ENCODE measurements at places on chromosomes 3 and 15.

DNA sequence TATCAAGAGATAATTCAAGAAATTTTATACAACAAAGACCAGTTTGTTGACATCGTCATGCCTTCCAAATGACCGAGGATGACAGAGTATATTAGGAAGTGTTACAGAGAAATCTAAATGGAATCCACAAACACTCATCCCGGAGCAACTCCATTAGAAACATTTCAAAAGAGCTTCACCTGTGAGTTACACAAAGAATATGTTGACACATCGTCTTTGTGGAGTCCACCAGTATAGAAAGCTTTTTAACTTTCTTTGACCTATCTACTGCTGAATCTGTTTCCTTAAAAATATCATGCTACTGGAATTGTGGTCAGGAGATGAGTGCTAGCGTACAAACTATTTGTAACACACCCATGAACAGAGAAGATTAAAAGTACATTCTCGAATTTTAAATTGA lies 130.4 kb downstream of the SUCLG2 start:
- DNase-seq = no peak

DNA sequence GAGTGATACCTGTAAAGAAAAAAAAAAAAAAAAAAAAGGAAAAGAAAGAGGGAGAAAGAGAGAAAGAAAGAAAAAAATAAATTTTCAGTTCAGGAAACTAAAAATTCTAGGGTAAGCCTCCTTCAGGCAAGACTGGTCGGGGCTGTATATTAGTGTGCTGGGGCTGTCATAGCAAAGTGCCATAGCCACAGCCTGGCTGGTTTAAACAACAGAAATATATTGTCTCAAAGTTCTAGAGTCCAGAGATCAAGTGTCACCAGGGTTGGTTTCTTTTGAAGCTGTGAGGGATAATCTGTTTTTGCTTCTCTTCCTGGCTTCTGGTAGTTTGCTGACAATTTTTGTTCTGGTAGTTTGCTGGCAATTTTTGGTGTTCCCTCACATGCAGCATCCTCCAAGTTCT lies 48.4 kb upstream of the SLC25A26 start:
- DNase-seq = no peak

- DNase-seq = no peak
Measured at GRCh38 chr15:75578173-75578947, 755 bp downstream of the PTPN9 start.

GRCh38 chr15:77380033-77380432 lies 39.9 kb downstream of the PEAK1 start:
- DNase-seq = no peak

- no peak for DNase-seq
Measured at GRCh38 chr15:40242213-40242599, 3.3 kb downstream of the PAK6 start.

GRCh38 chr3:9455596-9456131 lies 58.2 kb downstream of the SETD5 start:
- DNase-seq = no peak

GRCh38 chr3:148856384-148856783 lies 8.7 kb upstream of the CPA3 start:
- DNase-seq = no peak

GRCh38 chr3:58116985-58117384 lies 93.8 kb downstream of the DNASE1L3 start:
- DNase-seq = no peak

DNA sequence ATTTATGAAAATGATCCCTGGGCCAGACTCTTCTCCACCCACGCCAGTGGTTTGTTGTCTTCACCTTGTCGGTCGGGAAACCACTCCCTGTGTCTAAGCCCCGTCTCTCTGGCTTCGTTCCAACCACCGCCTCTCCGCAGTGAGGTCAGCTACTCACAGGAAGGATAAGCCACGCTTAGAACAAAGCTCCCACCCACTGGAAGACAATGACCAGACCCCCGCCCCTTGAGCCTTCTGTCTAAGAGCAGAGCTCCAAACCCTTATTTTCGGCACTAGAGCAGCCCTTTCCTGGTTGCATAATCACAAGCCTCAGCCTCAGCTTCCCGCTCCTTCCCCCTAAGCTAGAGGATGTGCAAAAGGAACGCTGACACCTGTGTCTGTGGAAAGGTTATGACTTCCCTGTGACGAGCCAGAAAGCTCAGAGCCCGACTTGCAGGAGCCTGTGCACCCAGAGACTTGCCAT lies 114.9 kb upstream of the MEF2A start:
- DNase-seq = peak; percentile 54

DNA sequence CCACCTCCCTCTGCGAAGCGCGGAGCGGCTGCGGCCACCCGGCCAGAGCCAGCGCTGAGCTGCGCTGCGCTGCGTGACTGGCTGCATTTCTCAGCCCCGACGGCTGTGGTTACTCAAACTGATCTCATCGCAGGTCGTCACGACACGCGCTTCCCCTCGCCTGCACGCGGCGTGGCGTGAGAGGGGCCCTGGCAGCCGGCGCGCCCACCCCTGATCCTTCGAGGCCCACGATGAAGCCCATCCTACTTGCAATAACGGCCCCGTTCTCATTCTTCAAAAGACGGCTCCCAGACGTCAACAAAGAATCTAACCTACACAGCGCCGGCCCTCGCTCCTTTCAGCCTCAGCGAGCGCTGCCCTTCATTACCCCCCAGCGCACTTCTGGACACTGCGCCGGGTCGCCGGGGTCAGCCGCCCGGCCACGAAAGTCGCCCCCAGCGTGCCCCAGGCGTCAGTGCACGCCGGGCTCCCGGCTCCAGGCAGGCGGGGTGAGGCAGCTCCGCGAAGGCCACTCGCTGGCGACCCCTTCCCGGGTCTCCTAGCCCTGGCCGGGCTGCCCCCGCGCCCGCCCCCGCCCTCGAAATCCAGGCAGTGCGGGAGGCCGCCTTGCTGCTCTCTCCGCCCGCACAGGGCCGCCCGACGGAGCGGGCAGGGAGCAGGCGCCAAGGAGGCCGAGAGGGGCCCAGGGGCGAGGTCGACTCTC lies 9.9 kb upstream of the LEKR1 start:
- DNase-seq = peak; percentile 42

GRCh38 chr3:133899311-133899710 lies 3.6 kb upstream of the RAB6B start:
- no peak for DNase-seq

DNA sequence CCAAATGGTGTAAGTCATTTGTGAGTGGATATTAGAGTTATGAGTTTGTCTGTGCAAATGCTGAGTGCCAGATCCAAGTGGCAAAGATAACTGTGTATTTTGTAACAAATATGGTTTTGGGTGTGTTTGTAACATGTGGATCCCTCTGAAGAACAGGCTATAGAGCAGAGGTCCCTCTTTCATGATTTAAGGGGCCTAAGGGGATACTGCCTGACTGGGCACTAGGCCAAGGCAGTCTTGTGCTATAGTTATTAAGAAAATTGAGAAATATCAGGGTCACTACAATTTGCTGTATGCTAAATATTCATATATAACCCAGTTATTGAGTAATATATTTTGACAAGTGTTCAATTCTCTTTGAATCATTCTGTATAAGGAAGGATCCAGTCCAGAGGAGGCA lies 555.6 kb upstream of the RGMA start:
- DNase-seq = peak; percentile 34

GRCh38 chr3:59653405-59654122 lies 603.7 kb upstream of the CFAP20DC start:
- no peak for DNase-seq

- DNase-seq = no peak
Measured at GRCh38 chr3:33119891-33120290, 6.1 kb downstream of the CRTAP start.

DNA sequence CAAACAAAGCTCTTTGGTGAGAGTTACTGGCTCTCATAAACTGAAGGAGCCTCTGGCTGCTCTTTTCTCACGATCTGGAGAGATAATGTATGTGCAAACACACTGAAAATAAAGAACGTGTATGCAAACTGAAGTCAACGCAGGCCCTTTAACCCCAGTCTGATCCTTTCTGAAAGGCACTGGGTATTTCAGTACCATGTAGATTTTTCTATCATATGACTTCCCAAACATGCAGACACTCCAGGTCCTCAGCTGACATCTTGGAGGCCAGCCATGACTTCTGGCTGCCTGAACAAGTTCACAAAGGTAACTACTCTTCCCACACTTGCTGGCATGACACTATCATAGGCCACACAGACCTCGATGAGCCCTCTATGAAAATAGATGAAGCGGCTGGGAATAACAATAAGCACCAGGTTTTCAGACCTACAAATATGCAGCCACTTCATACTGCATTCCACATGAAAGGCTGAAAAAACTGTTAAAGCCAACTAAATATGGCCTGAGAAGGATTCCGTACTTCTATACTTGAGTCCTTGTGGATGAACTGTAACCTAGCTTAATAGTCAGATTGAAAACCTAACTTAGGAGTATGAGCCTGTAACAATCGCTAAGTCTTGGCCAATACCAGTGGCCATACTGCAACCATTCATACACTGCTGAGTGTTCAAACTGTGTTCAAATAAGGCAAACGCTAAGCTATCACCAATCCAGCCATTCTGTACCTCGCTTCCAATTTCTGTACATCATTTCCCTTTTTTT lies 121.3 kb downstream of the THRB start:
- no peak for DNase-seq

GRCh38 chr15:86231864-86232721 lies 152.4 kb downstream of the AGBL1 start:
- DNase-seq = peak; percentile 78

DNA sequence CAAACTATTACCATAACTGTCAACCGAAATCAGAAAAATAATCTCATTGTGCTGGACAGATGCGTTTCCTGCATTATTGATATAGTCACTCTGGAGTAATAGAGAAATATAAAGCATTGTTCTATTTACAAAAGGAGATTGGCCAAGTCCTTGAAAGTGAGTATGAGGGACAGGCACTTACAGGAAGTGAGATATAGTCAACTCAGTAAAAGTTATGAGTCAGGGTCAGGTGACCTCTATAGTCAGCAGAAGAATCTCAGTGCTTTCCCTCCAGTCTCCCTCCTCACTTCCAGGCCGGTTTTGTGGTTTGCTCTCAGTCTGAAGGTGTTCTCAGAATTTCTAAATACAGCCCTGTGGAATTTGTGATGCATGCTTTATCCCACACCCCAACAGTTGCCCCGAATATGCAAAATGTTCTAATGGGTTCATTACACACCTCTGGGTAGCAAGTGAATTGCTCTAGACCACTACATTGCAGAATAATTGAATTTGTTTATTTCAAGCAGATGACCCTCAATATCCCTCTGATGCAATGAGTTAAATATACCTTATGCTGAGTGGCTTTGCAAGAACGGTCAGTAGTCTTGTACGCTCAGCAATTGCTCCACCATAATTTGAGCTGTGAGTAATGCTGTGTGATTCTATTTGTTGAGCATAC lies 787.7 kb downstream of the MCTP2 start:
- DNase-seq = peak; percentile 25

- no peak for DNase-seq
Measured at GRCh38 chr3:185311991-185312390, 50.9 kb upstream of the MAP3K13 start.

- DNase-seq = no peak
Measured at GRCh38 chr15:46089467-46089935, 454.7 kb downstream of the SQOR start.

DNA sequence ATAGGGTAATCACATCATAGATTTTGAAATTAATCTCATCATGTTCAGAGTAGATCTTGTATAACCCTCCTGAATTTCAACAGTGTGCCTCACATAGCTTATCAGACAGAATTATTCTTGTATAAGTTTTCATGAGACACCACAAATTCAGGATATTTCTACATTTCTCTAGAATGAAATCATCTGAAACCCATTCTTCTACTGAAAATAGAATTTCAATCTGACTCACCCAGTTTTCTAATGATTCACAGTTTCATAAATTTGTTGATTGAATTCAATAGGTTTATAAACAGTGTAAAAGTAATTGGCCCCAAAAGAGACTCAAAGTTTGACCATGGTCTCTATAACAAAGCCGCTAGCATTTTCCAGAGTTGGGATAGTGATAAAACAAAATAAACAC lies 1082.6 kb upstream of the EPHA6 start:
- DNase-seq = no peak

Measured in lung (tissue), 17 donors.